Stimulated activated CD8-positive, alpha-beta memory T cell treated with anti-CD3 and anti-CD28 coated beads, Interleukin-2, amount 100 ng/mL, for 48 hours (primary cell): ENCODE measurements at places on chromosomes 13 and 19.
A peak's percentile ranks its signal among the peaks of the same experiment; 100 is the strongest.

DNA sequence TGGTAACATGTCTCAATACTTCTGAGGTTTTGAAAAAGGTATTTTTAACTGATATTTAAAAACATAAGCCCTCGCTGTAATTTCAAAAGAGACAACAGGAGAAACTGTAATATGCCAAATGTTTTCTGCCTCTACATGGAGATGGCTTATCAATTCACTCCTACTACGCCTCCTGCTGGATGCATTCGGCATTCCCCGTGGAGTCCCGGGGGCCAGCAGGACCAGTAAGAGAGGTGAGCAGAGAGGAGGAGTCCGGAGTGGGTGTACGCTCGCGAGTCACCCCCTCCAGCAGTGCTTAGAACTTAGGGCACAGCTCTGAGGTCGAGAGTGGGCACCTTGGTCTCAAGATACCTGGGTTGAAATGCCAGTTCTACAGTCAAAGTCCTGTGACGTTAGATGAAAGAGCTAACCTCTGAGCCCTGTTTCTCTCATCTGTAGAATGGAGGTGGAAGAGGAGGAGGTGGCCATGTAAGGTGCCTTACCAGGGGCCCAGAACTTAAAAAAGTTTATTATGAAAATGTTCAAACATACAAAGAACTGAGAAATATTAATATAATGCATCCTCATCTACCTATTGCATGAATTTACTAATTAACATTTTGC is 110.2 kb downstream of the STK24 start:
- no peak for DNase-seq

- no peak for DNase-seq
Measured at GRCh38 chr19:6362027-6362350, 658 bp downstream of the CLPP start.

DNA sequence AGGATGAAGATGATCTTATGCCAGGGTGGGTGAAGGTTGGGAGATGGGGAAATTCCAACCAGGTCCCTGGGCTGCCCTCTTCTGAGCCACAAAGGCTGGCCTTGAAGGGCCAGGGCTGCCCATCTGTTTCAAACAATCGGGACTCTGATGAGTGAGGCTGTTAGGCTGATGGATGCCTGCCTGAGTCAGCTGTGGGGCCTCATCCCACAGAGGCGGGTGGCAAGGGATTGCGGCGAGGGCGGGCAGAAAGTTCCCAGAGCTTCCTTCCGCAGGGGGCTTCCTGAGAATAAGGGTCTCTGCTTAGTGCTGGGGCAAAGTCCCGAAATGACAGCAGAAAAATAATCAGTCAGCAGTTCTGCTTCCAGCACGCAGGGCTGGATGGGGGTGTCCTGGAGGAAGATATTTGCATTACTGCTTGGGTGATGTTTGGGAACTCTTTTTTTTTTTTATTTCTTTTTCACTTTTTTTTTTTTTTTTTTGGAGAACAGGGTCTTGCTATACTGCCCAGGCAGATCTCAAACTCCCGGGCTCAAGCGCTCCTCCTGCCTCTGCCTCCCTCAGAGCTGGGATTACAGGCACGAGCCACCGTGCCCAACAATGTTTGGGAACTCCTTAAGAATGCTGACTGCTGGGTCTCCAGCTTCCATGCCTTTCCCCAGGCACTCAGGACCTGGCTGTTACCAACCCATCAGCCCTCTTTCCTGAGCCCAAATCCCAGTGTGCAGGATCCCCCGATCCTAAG is 14.1 kb downstream of the SH3GL1 start:
- no peak for DNase-seq

DNA sequence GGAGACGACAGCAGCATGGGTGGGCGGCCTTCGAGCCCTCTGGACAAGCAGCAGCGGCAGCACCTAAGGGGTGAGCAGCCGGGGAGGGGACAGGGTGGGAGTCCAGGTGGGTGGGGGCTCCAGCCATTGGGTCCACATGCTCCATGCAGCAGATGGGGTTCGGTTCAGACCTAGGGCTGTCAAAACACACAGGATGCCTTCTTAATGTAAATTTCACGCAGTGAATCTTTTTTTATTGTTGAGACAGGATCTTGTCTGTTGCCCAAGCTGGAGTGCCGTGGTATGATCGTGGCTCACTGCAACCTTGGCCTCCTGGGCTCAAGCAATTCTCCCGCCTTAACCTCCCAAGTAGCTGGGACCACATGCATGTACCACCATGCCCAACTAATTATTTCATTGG is 15.9 kb downstream of the PGLS start:
- DNase-seq: no peak

GRCh38 chr13:51811046-51811445 is 7.1 kb upstream of the DHRS12 start:
- DNase-seq: no peak

GRCh38 chr19:49056101-49056901 is 1.2 kb downstream of the CGB7 start:
- peak; percentile 40 for DNase-seq

- no peak for DNase-seq
Measured at GRCh38 chr13:64849196-64849595, 2380.9 kb downstream of the PCDH9 start.

GRCh38 chr13:113671066-113672001 is 4.3 kb downstream of the GRK1 start:
- no peak for DNase-seq

GRCh38 chr13:74073274-74073673 is 60.9 kb downstream of the KLF12 start:
- no peak for DNase-seq

GRCh38 chr13:31035185-31035965 is 102.9 kb downstream of the TEX26 start:
- no peak for DNase-seq

- no peak for DNase-seq
Measured at GRCh38 chr13:20939662-20940061, 37.1 kb upstream of the XPO4 start.

DNA sequence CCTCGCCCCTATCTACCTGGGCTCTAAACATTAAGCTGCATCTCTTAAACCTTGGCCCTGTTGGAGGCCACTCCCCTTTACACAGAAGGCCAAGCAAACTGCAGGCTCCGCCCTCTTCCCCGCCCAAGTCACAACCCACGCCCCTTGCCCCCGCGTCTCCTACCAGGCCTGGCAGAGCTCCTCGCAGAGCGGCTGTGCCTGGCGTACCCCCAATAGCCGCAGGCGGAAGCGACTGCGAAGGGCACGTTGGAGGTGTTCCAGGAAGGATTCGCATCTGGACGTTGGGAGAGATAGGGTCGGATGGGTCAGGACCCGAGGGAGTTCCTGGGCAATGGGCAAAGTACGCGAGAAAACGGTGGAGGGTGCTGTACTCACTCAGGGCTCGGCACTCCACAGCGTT is 5.9 kb downstream of the RTBDN start:
- no peak for DNase-seq

GRCh38 chr19:2254064-2254872 is 1.9 kb downstream of the JSRP1 start:
- no peak for DNase-seq

- DNase-seq: no peak
Measured at GRCh38 chr19:5935473-5936291, 21.6 kb downstream of the CAPS start.

DNA sequence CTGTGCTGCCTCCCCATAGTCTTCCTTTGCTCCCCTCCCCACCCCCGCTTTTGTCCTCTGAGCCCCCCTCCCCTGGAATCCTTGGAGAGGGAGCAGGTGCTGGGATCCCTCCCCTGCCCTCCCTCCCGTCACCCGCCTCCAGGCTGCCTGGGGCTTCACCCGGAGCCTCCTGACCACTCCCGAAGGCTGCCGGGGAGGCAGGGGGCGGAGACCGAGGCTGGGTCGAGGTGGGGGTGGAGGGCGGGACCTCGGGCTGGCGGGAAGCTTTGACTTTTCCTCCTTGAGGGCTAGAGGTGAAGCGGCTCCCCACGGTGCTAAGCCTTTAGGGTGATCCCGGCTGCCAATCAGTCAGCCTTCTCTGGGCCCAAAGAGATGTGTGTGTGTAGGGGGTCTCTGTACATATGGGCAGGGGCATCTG is 1.5 kb downstream of the KMT5C start:
- DNase-seq: peak; percentile 72

DNA sequence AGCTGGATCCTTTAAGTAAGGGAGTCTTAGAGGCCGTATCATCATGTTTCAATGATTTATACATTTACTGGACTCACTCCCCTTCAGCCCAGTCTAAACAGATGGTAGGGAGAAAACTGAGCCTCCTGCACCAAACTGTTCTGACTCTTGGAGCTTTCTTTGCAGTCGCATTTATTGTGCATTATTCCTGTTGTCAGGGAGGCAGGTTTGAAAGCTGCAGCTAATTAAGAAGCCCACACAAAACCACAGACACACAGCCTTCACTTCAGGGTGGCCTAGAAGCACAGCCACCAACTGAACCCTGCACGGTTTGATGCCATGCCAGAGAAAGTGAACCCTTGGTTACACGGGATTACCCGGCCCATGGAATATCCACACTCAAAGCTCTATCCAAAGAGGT is 911.0 kb downstream of the UQCRFS1 start:
- no peak for DNase-seq

- DNase-seq: no peak
Measured at GRCh38 chr19:30008169-30008568, 66.1 kb downstream of the URI1 start.

GRCh38 chr13:107733276-107733675 is 482.1 kb downstream of the LIG4 start:
- DNase-seq: no peak

GRCh38 chr19:15781661-15782060 is 5.8 kb upstream of the OR10H5 start:
- DNase-seq: no peak

- no peak for DNase-seq
Measured at GRCh38 chr13:72834601-72835000, 52.7 kb downstream of the PIBF1 start.

DNA sequence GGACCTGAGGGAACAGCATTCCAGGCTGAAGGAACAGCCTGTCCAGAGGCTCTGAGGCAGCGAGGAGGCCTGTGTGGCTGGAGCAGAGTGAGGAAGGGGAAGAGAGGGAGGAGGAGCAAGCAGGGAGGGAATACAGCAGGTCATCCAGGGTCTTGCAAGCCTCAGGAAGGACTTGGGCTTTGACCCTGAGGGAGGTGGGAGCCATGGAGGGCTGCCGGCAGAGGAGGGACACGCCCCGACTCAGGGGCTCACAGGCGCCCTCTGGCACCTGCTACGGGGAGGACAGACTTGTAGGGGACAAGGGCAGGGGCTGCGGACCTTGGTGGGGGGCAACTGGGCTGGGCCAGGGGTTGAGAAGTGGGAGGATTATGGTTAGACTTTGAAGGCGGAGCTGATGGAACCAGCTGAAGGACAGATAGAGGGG is 4.7 kb downstream of the TINCR start:
- DNase-seq: no peak

GRCh38 chr19:17441241-17442021 is 7.0 kb downstream of the TMEM221 start:
- no peak for DNase-seq

GRCh38 chr19:18603255-18603957 is 3.2 kb downstream of the CRLF1 start:
- no peak for DNase-seq

DNA sequence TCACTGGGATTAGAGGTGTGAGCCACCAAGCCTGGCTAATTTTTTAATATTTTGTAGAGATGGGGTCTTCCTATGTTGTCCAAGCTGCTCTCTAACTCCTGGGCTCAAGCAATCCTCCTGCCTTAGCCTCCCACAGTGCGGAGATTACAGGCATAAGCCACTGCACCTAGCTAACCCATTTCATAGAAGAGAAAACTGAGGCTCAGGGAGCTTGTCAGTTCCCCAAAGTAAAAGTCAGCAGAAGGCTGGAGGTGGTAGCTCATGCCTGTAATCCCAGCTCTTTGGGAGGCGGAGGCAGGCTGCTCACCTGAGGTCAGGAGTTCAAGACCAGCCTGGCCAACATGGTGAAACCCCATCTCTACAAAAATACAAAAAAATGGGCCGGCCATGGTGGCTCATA is 8.8 kb upstream of the HOMER3 start:
- no peak for DNase-seq

DNA sequence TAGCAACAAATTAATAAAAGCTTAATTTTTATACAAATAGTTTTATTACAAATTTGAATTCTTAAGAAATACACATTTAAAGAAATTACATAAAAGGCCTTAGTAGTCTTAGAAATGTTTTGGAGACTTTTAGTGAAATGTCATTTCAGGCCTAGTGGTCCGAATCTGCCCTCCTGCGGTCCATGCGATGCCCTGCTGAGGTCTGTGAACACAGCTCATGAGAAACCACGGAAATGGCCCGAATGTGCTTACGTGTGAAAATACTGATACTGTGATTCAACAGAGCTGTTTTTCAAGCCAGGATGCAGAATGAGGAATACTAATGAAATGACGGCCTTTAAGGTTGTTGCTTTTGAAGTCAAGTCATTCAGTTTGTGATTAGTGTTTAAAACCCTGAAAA is 157.9 kb downstream of the COL4A1 start:
- no peak for DNase-seq

DNA sequence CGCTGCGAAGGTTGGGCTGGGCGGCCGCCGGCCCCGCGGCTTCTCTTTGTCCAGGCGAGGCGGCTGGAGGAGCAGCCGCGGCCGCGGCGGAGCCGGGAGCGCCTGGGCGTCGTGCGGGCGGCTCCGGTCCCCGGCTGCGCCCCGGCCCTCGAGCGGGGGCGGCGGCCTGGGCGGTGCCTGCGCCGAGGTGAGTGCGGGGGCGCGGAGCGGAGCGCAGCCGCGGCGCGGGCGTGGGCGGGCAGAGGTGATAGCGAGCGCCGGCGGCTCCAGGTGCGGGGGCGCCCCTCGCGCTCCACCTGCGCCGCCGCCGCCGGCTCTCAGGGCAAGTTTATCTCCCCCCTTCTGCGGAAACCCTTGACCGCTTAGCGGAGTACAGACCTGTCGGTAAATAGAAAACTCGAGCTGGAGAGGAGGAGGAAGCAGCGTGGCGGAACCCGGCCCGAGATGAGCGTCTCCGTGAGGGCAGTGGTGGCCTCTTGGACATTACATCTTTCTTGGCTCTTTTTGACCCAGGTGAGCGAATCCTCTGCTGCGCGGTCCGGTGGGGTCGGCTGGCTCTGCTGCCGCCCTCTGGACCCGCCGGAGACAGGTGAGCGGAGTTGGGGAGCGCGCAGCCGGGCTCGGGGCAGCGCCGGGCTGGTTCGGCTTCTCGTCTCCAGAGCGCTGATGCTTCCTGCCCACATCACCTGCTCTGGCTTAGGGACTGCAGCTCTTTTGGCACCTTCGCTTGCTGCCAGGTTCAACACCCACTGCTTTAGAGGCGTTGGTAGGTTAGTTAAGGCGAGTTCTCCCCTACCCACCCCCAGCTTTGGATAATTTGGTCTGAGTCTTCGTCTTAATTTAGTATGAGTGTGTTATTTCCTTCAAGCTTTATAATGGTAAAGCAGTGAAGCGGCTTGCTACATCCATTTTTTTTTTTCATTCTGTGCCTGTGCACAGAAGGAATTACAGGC is at the start of gene MTUS2:
Gene MTUS2, plus strand, starts transcription at position 241 of the 953 bp plus-strand sequence.
- DNase-seq: no peak

GRCh38 chr19:50658441-50659317 is 9.4 kb downstream of the C19orf81 start:
- DNase-seq: peak; percentile 70

DNA sequence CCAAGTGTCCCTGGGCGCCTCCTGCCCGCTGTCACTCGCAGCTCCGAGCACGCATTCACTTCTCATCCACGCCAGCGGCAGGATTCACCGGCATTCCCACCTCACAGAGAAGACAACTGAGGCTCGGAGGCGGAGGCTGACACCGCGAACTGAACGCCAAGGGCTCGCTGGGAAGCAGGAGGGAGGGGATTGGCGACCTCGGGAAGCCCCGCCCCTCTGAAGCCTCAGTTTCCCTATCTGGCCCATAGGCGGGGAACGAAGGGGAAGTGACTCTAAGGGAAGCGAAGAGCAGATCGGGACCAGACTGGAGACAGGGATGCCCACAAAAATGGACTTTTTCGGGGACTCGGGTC is 256 bp downstream of the MICOS13 start:
- no peak for DNase-seq

- DNase-seq: no peak
Measured at GRCh38 chr13:103157016-103157415, 90.8 kb upstream of the SLC10A2 start.
